ENCODE measurements at places on chromosomes 3 and 15. TPM values are rescaled to one million over a fixed set of nuclear protein-coding genes. Genes with fewer than 3 reads are reported as not detected.

GRCh38 chr3:169237201-169237600 is 426.3 kb downstream of the MECOM start:
- no peaks in the 10 kb centered on the region for H3K4me1 ChIP-seq
- no peak for DNase-seq
- H3K36me3 ChIP-seq, result no peaks in the 10 kb centered on the region
- H3K27me3 ChIP-seq, result no peaks in the 10 kb centered on the region

Gene C2CD4A
- total RNA-seq, result 0.17 TPM

- H3K27me3 ChIP-seq, result no peaks in the 10 kb centered on the region
- no peak overlapping the region for H3K4me3 ChIP-seq
- peaks cover 22% of the 10 kb centered on the region for H3K36me3 ChIP-seq
Measured at GRCh38 chr15:44468709-44469385, 41.4 kb downstream of the CTDSPL2 start.

GRCh38 chr15:43792761-43793476 is 799 bp downstream of the SERF2 start:
- peaks cover 37% of the 10 kb centered on the region for H3K4me1 ChIP-seq
- peak overlapping the region; percentile 96 for H3K27ac ChIP-seq
- H3K36me3 ChIP-seq, result peaks cover 37% of the 10 kb centered on the region
- DNase-seq, result peak; percentile 29
- no peaks in the 10 kb centered on the region for H3K27me3 ChIP-seq

DNA sequence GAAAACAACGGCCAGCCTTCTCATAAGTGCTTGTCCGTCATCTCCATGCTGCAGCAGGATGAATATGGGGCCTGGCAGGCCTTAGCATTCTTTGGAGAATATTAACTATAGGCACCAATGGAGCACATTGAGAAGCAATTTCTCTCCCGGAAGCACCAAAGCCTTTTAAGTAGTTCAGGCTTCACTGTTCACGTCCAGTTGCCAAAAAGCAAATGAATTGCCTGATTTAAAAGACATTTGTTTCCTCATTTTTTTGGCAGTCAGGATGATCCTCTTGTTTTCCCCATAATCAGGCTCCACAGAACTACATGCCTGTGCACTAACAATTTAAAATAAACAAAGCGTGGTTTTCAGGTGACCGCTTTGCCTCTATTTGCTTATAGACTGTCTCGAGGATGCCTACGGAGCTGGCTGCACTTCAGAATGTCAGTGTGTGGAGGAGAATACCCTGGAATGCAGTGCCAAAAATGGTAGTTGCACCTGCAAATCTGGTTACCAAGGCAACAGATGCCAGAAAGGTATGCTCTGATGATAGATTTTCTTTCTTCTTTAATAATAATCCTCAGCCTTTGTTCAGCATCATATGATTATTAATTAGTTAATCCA is 725.2 kb upstream of the GOLIM4 start:
- no peak overlapping the region for H3K4me3 ChIP-seq
- no peaks in the 10 kb centered on the region for H3K4me1 ChIP-seq
- no peaks in the 10 kb centered on the region for H3K36me3 ChIP-seq
- H3K27me3 ChIP-seq, result no peaks in the 10 kb centered on the region

Gene TNNC1
- total RNA-seq, result 3.9 TPM

Gene ACKR4
- total RNA-seq, result 0.27 TPM

Gene CRABP1
- not detected for total RNA-seq

DNA sequence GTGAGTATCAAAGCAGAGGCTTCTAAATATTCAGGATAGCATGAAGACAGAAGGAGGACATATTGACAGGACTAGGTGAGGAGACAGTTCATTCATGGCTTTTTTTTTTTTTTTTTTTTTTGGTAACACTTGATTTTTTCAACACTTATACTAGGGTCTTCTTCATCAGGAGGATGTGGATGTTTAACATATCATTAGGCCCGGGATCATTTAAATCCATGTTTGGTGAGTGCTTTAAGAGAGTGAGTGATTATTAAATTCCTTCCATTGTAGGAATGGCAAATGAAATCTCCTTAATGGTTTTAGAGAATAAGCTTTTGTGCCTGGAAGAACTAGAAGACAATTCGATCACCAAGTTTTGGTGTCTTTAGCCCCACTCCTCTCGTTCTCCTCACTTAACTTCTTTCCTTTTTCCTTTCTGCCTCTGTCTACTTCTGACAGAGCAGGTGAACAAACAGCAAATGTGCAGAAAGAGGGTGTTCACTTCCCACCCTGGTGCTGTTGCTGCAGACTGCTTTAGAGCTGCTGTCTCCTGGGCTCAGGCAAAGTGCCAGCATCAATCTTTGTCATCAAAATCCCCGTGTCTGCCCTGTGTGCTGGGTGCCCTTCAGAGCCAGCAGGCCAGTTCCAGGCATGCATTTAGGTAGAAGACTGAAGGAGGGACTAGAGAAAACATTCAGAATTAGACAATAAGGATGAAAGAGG is 35.6 kb upstream of the RAB11A start:
- H3K4me1 ChIP-seq, result peaks cover 30% of the 10 kb centered on the region
- DNase-seq, result no peak
- H3K4me3 ChIP-seq, result peak overlapping the region; percentile 64
- H3K27me3 ChIP-seq, result no peaks in the 10 kb centered on the region

- H3K4me1 ChIP-seq, result no peaks in the 10 kb centered on the region
- H3K4me3 ChIP-seq, result no peak overlapping the region
- H3K27ac ChIP-seq, result no peak overlapping the region
- no peaks in the 10 kb centered on the region for H3K36me3 ChIP-seq
Measured at GRCh38 chr15:75532413-75533250, 46.5 kb downstream of the PTPN9 start.

GRCh38 chr3:111392894-111393398 is 149.1 kb upstream of the CD96 start:
- peak; percentile 63 for DNase-seq
- peak overlapping the region; percentile 13 for H3K4me3 ChIP-seq
- peaks cover 8% of the 10 kb centered on the region for H3K4me1 ChIP-seq
- no peak overlapping the region for H3K27ac ChIP-seq

Measured in CD4-positive, CD25-positive, alpha-beta regulatory T cell (primary cell).